ENCODE measurements at places on chromosomes 4 and X. TPM values are rescaled to one million over a fixed set of nuclear protein-coding genes. Genes with fewer than 3 reads are reported as not detected.

DNA sequence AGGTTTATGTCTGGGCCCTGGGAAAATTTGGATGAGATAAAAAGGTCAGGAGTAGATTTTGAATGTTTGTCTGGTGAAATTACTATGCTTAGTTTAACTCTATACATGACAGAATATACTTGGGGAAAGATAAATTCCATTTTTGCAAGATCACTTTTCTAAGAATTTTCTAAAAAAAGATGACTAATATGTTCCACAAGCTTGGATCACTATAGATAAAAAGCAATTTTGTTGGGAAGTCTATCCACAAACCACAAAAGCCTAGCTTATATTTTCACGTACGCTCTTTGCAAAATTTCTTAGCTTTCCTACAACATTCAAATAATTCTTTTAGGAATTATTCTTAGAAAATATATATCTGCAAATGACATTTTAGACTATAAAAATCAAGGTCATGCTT is 20.6 kb upstream of the COQ2 start:
- no peaks in the 10 kb centered on the region for H3K27me3 ChIP-seq
- no peak overlapping the region for H3K27ac ChIP-seq
- H3K36me3 ChIP-seq = no peaks in the 10 kb centered on the region

DNA sequence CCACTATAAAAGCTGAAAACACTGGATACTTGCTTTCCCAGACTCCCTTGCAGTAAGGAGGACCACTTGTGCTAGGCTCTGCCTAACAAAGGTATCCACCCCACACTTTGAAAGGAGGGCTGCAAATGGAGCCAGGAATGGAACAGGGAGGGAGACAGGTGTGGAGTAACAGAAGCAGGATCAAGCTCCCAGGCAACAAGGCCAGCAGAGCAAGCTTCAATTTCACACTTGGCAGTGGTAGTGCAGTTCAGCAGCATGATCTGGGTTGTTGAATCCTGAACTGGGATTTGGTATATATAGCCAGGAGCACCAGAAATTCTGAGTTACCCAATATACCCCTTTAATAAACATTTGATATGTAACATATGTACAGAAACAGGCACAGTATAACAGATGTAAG is 9.8 kb downstream of the LAMP2 start:
- H3K36me3 ChIP-seq = no peaks in the 10 kb centered on the region
- H3K4me3 ChIP-seq = no peak overlapping the region
- no peaks in the 10 kb centered on the region for H3K4me1 ChIP-seq
- DNase-seq = no peak
- H3K27me3 ChIP-seq = no peaks in the 10 kb centered on the region
- H3K27ac ChIP-seq = no peak overlapping the region

DNA sequence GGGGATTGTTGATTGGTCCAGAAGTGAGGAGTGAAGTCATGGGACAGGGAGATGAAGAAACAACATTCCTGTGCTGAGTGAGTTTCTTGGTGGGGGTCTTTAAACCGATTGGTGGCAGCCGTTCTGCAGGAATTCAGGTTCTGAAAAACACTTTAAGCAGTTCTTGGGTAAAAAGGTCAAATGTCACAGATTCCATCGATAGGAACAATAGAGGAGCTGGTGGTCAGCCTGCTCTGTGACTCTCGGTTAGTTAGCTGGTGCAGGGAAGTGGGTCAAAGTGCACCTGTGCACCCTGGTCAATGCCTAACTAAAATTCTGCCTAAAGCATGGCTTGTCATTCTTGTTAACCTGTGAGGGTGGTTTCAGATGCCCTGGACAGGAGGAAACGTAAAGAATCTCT is 34.6 kb upstream of the MGST2 start:
- peaks cover 15% of the 10 kb centered on the region for H3K4me1 ChIP-seq
- DNase-seq = peak; percentile 49
- H3K4me3 ChIP-seq = no peak overlapping the region
- H3K27ac ChIP-seq = no peak overlapping the region

DNA sequence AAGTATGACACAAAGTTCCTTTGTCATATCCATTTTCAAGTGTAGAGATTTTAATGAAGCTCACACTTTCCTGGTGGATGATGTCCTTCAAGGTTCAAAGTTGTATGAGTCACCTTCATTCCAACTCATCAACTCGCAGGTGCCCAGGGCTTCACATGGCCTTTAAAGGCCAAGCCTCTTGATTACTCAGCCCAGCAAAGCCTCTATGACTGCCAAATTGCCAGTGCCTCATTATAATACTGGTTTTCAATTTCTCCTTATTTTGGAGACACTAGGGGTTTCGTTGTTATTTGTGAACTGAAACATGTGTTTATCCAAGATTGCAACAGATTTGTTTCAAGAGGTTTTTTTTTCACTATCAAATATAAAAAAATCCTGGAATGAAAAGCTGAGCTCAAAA is 45.9 kb upstream of the PPP3CA start:
- no peaks in the 10 kb centered on the region for H3K27me3 ChIP-seq
- DNase-seq = no peak
- H3K4me1 ChIP-seq = peaks cover 3% of the 10 kb centered on the region

DNA sequence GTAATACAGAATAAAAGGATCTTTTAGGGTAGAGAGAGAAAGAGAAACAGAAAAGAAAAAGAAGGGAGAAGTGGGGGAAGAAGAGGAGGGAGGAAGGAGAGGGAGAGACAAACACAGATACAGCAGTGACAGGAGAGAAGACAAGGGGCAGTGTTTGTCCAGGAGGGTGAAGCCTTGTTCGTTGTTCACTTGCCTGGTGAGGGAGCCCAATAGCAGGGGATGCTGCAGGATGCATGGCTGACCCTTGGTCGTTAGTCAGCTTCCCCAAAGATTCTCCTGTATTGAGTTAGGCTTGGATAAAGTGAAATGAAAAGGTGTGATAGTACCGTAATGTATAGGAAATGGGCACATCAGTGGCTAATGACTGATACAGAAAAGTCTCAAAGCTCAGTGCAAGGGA is 403.7 kb downstream of the IL15 start:
- no peak overlapping the region for H3K27ac ChIP-seq
- peaks cover 13% of the 10 kb centered on the region for H3K4me1 ChIP-seq
- no peak overlapping the region for H3K4me3 ChIP-seq
- no peaks in the 10 kb centered on the region for H3K27me3 ChIP-seq
- peak; percentile 39 for DNase-seq
- H3K36me3 ChIP-seq = no peaks in the 10 kb centered on the region

DNA sequence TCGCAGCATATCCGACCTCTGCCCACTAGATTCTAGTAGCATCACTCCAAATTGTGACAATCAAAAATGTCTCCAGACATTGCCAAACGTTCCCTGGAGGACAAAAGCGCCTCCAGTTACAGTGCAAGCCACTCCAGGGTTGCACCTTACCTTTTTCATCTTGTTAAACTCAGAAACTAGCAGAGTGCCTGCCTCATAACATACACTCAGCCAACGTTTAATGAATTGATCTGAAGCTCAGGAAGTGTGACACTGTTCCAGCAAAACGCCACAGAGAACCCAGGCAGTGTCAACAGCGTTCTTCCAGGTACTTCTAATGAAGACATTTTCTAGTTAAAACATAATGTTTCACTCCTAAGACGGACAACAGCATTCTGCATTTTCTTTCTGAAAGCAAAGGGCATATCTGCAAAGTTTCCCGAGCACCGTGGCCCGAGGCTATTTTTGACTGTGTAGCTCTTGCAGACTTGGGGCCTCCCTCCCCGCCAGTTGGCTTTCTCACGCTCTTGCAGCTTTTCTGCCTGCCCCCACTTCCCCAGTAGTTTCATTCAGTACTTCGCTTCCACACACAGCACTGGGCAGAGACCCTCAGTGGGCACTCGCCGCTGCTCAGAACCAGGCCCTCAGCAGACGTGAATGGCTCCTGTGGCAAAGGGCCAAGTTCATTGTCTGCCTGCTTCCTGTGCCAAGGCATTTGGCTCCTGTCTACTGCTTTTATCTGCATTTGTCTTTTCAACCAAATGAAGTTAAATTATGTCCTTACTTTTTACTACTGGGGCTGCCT is 133.4 kb upstream of the TTC29 start:
- no peaks in the 10 kb centered on the region for H3K27me3 ChIP-seq
- no peak for DNase-seq
- no peaks in the 10 kb centered on the region for H3K36me3 ChIP-seq
- no peak overlapping the region for H3K4me3 ChIP-seq

The RADX gene
- 2.8 TPM for total RNA-seq

The TMEM129 gene
- 45.1 TPM for total RNA-seq

Data from GM23338 (cell line).